ENCODE measurements at places on chromosomes 3 and 15. TPM values are rescaled to one million over a fixed set of nuclear protein-coding genes. Genes with fewer than 3 reads are reported as not detected.

DNA sequence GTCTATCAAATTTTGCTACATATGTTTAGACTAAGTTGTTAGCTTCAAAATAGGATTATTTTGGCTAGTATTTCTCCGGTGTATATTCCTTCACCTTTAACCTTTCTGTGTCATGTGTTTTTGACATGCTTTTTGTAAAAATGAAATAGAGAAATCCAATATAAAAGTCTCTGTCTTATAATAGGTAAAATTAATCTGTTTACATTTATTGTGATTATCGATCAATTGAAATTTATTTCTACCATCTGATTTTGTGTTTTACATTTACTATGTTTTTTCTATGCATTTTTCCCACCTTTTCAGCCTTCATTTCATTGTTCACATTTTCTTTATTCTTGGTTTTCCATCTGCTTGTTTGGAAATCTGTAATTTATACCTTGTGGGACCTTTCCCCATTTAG, 11.7 kb upstream of the LHFPL4 start:
- DNase-seq: no peak

DNA sequence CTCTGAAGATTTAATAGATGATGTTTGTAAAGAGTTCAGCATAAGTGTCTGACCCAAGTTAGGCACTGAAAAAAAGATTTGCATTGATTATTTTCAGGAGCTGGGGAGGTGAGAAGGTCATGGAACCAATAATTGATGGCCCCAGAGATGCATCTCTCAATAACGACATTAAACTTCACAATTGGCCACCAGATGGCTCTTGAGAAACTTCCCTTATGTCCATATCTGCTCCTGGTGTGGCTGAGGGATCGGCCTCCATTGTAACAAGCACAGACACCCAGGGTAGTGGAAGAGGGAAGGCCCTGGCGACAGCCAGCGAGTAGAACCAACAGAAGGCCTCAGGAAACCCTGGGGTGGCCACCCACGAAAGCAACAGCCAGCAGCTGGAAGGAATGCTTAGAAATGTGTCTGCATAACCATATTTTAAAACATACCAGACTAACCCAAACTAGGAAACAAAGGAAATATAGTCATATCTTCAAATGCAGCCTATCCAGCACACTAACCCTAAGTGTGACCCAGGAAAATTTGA, 536.7 kb downstream of the SOX2 start:
- DNase-seq: peak; percentile 5

Gene TMEM266
- not detected for total RNA-seq

GRCh38 chr15:96345560-96346399, 15.3 kb downstream of the NR2F2 start:
- no peak for DNase-seq

- DNase-seq: peak; percentile 90
These were observed 72.9 kb downstream of the LRRC28 start for GRCh38 chr15:99324082-99324620.

DNA sequence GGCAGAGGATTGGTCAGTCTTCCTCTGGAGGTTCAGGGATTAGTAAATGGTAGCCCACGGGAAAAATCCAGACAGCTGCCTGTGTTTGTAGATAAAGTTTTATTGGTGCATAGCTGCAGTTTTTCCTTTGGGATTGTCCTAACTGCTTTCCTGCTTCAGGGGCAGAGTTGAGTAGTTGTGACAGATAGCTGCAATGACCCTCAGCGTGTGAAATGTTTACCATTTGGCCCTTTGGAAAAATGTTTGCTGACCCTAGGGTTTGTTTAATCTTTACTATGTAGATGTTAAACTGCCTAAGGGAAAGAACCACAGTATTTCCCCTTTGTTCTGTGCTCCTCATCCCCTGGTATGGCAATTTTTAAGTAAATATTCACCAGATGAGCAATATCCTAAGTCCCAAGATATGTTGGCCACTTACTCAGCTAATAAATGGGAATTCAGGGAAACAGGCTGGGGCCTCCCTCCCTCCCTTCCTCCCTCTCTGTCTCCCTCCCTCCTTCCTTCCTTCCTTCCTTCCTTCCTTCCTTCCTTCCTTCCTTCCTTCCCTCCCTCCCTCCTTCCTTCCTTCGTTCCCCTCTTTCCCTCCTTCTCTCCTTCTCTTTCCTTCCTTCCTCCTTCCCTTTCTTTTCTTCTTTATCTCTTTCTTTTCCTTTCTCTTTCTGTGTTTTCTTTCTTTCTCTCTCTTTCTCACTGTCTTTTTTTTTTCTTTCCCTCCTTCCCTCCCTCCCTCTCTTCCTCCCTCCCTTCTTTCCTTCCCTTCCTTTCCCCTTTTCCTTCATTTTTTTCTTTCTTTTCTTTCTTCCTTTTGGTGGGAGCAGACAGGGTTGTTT, 234.6 kb upstream of the BHLHE40 start:
- DNase-seq: peak; percentile 42

Gene KBTBD12
- not detected for total RNA-seq

DNA sequence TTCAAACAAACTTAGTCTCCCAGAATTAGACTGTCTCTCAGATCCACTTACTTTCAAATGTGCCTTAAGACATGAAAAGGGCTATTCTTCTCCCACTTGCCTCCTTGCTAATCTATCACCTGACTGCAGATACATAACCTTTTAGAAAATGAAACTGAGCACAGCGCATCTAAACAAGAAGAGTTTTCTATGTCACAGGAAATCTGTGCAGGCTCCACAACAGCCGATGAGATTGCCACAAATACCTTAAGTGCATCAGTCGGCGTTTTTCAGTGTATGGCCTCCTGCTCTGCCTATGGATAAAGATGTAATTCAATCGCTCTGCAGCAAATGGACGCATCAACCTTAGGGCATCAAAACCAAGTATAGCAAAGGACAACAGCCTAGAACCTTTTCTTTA, 544.2 kb downstream of the FOXP1 start:
- no peak for DNase-seq

Gene PLAAT1
- total RNA-seq: 9.4 TPM

Gene TMIE
- total RNA-seq: not detected

GRCh38 chr3:171775943-171776342, 34.3 kb downstream of the PLD1 start:
- no peak for DNase-seq

DNA sequence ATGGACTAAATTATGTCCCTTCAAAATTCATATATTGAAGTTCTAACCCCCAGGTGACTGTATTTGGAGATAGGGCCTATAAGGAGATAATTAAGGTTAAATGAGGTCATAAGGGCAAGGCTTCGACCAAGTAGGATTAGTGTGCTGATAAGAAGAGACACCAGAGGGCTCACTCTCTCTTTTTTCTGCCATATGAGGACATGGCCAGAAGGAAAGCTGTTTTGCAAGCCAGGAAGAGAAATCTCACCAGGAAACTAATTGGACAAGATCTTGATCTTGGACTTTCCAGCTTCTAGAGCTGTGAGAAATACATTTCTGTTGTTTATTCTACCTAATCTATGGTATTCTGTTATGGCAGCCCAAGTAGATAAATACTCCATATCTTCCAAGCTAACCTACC, 503.6 kb upstream of the NAALADL2 start:
- peak; percentile 23 for DNase-seq

DNA sequence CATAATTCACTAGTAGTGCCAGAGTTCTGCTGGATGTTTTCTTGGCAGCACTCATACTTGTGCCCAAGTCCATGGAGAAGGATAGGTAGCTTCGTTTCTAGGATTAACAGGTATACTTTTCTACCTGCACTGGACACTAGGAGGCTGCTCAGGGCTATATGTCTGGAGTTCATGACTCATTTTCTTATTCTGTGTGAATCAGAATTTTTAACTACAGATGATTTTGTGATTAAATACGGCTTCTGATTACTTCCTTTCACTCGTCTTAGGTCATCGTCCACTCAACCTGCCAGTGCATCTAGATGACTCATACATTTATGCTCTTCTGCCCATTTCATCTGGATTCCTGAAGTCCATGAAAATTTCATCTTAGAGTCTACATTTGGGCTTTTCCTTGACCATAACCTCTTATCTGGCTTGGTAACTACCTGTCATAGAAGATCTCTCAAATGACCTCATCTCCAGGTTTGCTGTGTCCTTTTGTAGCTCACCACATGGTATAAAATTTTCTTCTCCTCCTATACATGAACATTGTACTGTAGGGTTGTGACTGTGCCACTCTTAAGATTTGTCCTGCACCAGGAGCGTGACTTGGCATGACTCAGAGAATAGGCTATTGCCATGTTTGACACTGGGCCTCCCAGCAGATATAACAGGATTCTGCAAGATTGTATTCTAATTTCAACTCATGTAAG, 66.7 kb upstream of the GCSAM start:
- DNase-seq: peak; percentile 17

Gene TMCO5A
- not detected for total RNA-seq

DNA sequence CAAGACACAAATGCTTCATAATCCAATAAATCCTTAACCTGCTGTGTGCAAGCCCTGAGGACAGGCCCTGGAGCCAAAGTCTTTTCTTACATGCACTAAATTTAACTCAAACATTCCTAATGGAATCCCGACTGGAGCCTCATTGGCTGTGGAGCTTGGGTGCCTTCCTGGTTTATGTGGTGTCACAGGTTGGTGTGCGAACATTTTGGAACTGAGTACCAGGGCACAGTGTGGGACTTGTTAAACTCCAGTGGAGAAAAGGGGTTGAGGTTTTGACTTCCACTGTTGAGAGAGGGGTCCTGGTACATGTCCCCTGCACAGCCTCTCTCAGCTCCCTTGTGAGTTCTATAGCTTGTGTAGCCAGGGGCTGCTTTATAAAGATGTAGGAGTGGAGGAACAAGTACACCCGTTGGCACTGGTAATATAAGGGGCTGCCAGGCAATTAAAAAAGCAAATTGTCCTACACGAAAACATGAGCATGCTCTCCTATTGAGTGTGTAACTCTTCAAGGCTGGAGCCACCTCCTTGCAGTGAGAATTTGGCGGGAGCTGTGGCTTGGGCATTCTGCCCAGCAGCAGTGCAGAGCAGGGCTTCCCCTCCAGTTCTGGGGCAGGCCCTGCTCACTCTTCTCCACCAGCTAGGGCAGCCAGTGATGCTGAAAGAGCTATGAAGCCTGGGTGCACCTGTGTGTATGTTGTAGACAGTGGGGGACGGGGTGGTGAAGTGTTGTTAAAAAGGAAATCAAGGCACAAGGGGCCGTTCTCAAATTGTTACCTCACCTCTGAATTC, 218.1 kb downstream of the CLSTN2 start:
- no peak for DNase-seq

DNA sequence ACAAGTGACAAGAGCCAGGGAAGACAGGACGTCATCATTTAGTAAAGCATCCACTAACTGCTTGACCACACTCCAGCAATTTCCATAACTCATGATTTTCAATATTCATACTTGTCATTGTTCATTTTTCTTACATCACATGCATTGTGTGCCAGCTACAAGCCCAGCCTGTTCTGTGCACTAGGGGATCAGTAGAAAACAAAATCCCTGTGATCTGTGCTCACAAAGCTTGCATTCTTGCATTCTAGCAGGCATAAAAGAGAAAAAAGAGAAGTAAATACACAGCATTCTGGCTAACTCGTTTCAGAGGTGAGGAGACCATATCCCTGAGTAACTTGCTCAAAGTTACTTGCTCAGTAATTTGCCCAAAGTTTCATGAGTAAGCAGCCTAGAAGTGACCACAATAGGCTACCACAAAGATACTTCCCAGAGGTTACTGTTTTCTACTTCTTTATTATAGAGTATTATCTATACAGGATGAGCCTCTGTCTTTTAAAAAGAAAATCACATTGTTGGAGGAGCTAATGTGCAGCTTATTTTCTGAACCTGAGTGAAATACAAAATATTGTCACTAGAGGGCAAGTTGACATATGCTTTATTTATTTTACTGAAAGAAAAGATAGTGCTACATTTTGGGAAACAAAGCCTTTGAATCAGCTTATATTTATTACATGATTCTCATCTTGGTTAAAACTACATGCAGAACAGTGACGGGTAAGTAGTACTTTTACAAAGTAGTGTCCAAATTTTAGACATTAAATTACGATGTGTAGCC, 701.4 kb upstream of the LMCD1 start:
- DNase-seq: no peak

DNA sequence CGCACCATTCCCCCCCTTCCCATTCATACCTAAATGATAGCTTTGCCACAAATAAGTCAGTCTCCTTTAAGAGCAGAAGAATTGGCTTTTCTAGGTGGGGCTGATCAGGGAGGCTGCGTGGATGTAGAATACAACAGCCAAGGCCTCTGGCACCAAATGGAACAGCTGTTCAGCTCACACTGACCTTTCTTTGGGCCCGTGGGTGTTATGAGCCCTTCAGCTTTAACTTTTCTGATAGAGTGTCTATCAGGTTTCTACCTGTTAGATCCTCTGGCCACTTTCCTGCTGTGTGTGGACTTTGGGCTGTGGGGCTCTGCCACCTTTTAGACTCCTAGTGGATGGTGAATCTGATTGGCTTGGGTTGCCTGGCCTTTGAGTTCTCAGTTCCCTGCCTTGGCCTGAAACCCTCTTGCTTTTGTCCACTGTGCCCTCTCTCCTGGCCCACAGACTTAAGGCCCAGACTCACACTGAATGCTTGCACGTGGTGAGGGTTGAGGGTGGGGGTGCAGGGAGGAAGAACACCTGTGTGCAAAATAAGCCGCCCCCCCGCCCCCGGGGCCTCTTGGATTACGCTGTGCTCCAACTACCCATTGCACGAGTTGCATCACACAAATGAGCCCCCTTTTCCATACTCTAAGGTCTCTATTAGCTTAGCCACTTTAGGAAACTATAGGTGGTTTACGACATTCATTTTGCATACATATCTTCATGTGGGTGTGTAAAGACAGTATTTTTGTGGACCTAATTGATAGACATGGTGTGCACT, 1.3 kb upstream of the RFX7 start:
- no peak for DNase-seq

Gene VPS8
- total RNA-seq: 27.6 TPM

- DNase-seq: no peak
These were observed 73.3 kb downstream of the SETMAR start for GRCh38 chr3:4376499-4376898.

- DNase-seq: no peak
These were observed 131.4 kb downstream of the THRB start for GRCh38 chr3:24363242-24363641.

Gene UBE2E2
- total RNA-seq: 35.8 TPM

- peak; percentile 53 for DNase-seq
These were observed 3.1 kb downstream of the KAT2B start for GRCh38 chr3:20043396-20043795.

- peak; percentile 85 for DNase-seq
These were observed 544.6 kb upstream of the NECTIN3 start for GRCh38 chr3:110526777-110527727.

GRCh38 chr15:56390739-56391267, 25.6 kb downstream of the TEX9 start:
- no peak for DNase-seq

Gene SLC28A1
- total RNA-seq: not detected

GRCh38 chr3:22172964-22173363, 422.0 kb upstream of the ZNF385D start:
- no peak for DNase-seq

- no peak for DNase-seq
These were observed 141.5 kb upstream of the TBL1XR1 start for GRCh38 chr3:177338697-177339219.

GRCh38 chr3:179702271-179702947, 49.6 kb downstream of the USP13 start:
- DNase-seq: no peak

- no peak for DNase-seq
These were observed 227.7 kb upstream of the SOX2 start for GRCh38 chr3:181484026-181484425.

GRCh38 chr3:186464424-186465093, 79.6 kb downstream of the CRYGS start:
- no peak for DNase-seq

GRCh38 chr15:29822684-29823459, 604 bp upstream of the TJP1 start:
- DNase-seq: peak; percentile 60

GRCh38 chr3:65230261-65231139, 542.7 kb upstream of the ADAMTS9 start:
- DNase-seq: peak; percentile 32

Gene PLEKHO2
- 10.7 TPM for total RNA-seq

GRCh38 chr3:53715815-53716483, 130.3 kb downstream of the CHDH start:
- DNase-seq: peak; percentile 9

Data from Daoy (cell line).